ENCODE measurements at places on chromosomes 16 and 17.

GRCh38 chr16:86566601-86566965 is at the start of gene FOXC2:
FOXC2 (plus strand) TSS chr16:86566829; CDS start chr16:86567336, 507 bp downstream.
- no peak for DNase-seq

DNA sequence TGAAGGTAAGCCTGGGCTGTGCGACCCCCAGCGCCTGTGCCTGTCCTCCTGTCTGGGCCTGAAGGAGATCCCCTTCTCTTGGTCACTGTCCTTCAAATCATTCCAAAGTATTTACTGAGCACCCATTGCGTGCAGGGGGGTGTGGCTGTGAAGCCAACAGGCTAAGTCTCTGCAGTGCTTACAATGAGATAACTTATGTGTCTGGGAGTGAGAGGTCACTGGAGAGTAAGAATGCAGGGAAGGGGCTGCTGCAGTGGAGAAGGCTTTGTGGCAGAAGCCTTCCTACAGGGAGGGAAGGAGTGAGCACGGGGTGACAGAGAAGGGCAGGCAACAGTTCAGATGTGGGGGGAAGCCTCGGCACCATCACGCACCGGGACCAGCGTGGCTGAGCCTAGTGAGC is 11.2 kb upstream of the SMIM5 start:
- no peak for DNase-seq

DNA sequence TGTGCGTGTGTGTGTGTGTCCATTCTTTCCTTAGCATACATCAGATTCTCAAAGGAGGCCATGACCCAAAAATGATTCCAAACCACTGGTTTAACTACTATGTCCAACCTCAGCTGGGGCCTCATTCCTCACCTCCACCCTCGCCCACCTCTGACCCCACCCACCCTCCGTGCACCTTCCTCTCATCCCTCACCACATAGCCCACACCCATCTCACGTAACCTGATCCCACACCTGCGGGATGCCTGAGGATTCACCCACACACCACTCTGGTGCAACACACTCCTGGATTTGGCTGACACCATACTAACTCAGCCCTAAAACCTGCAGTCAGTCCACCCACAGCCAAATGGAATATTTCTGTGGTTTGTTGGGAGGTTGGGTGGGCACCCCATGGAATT is 3.3 kb upstream of the CSNK2A2 start:
- no peak for DNase-seq

DNA sequence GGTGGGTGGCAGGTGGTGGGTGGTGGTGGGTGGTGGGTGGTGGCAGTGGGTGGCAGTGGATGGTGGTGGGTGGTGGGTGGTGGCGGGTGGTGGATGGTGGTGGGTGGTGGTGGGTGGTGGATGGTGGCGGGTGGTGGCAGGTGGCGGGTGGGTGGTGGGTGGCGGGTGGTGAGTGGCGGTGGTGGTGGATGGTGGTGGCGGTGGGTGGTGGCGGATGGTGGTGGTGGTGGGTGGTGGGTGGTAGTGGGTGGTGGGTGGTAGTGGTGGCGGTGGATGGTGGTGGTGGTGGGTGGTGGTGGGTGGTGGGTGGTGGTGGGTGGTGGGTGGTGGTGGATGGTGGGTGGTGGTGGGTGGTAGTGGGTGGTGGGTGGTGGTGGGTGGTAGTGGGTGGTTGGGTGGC is 423.8 kb upstream of the PSMD7 start:
- DNase-seq: no peak

GRCh38 chr16:85417156-85417860 is 195.8 kb upstream of the GSE1 start:
- DNase-seq: no peak

GRCh38 chr16:58475091-58475619 is 24.8 kb upstream of the NDRG4 start:
- no peak for DNase-seq

DNA sequence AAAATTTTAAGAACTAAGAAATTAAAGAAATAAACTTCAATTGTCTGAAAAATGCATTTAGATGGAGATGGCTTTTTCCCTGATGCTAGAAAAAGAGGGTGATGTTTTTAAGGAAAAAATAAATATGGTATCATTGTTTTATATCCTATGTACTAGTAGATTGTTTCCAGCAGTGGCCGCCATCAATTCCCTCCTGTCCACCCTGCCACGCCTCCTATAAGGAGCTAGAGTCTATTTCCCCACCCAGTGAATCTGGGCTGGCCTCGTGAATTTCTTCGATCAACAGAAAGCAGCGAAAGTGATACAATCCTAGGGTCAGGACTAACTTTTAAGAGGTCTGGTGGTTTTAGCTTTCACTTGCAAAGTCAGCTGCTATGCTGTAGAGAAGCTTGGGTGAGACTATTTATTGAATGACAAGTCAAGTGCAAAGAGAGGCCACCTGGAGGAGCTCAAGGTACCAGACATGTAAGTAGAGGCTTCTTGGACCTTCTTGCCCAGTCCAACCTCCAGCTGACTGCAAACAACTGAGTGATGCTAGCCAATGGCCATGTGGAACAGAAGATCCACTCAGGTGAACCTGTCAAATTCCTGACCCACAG is 80.9 kb upstream of the MTMR4 start:
- no peak for DNase-seq

DNA sequence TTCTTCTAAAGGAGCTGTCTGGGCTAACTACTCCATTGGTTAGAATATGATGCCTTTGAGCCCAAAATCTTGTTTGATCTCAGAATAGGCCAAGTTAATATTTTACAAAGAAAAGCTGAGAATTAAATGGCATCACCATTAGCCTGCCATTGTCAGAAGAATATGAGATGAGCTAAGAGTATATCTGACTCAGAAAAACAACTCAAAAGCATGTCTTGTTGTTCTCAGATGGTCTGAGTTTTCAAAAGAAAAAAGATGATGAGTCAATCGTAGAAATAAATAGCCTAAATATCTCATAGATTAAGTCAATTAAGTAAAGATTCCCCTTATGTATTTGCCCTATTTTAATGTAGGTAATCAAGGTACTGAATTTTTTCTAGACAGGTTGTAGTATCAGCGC is 197.1 kb upstream of the TBX2 start:
- DNase-seq: no peak

- DNase-seq: no peak
Observed at GRCh38 chr17:58289869-58290268, 9.1 kb upstream of the MPO start.

DNA sequence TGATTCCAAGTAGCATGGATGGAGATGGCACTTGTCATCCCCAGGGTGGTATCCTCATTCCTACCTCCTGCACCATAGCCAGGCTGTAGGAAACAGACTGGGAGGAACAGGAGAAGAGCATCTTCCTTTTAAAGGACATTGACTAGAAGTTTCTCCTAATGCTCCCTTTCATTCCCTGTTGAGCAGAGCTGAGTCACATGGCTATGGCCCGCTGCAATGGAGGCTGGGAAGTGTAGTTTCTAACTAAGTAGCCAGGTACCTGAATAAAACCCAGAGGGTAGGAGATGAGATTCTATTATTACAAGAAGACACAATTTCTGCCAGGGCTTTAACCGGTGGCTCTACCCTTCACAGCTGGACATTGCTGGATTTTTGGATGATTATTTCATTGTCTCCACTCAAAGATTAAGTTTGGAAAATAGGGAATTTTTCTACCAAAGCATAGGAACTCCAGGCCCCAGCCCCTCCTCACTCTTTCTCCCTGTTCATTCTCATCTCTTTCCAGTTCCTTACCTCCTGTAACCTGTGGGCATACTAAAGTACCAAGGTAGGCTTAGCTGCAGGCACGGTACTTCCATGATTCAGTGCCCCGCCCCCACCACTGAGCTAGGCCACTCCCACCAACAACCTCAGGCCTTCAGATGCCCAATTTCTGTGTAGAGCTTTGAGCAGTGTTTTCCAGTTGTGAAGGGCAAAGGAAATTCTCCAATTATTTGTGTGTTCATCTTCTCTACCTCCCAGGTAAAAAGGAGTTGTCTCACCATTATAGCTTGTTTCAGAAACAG is 378.3 kb downstream of the CDH13 start:
- no peak for DNase-seq

- no peak for DNase-seq
Observed at GRCh38 chr16:71520550-71520949, 5.7 kb upstream of the CHST4 start.

- no peak for DNase-seq
Observed at GRCh38 chr17:56976941-56977608, 856 bp upstream of the SCPEP1 start.

DNA sequence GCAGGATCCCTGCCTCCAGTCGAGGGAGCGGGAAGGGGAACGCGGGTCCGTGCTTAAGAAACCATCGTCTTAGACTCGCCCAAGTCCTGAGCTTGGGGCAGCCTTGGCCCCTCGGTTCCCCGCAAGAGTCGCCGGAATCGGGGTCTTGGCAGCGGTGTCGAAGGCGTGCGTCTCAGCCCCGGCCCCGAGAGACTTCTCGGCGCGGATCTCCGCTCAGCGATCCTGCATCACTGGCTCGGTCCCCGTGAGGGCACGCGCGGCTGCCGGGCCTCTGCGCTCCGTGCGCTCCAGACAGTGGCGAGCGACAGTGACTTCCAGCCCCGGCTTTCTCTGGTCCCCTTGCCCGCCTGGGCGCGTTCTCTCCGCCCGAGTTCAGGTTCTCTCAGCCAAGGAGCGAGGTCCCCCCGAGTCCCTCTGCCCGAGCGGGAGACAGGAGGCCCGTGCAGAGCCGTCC is 380 bp downstream of the HS3ST3A1 start:
- no peak for DNase-seq

DNA sequence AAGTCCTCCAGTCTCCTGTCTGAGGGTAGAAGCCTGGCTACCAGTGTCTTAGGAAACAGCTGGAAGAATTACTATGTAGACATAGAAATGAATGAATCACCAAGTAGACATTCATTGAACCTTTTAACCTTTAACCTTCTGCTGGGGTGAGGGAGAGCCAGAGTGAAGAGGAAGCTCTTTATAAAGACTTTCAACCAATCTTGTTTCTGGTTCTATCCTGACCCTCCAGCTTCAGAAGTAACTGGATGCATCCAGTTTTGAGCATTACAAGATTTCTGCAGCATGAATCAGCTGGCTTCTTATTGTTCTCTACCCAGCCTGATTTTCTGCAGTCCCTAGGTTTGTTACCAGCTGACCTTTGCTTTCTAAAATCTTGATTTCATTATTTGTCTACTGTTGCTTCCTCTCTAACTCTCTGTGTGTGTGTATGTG is 8.5 kb downstream of the TEKT1 start:
- DNase-seq: no peak

GRCh38 chr17:2904135-2904534 is 107.9 kb downstream of the RAP1GAP2 start:
- DNase-seq: no peak

GRCh38 chr16:75555213-75555706 is 792 bp downstream of the TMEM231 start:
- no peak for DNase-seq

- no peak for DNase-seq
Observed at GRCh38 chr17:32174889-32175288, 32.6 kb downstream of the RHOT1 start.

GRCh38 chr17:17279316-17279715 is 1.7 kb downstream of the COPS3 start:
- no peak for DNase-seq

- no peak for DNase-seq
Observed at GRCh38 chr17:56785997-56786680, 47.6 kb downstream of the C17orf67 start.

DNA sequence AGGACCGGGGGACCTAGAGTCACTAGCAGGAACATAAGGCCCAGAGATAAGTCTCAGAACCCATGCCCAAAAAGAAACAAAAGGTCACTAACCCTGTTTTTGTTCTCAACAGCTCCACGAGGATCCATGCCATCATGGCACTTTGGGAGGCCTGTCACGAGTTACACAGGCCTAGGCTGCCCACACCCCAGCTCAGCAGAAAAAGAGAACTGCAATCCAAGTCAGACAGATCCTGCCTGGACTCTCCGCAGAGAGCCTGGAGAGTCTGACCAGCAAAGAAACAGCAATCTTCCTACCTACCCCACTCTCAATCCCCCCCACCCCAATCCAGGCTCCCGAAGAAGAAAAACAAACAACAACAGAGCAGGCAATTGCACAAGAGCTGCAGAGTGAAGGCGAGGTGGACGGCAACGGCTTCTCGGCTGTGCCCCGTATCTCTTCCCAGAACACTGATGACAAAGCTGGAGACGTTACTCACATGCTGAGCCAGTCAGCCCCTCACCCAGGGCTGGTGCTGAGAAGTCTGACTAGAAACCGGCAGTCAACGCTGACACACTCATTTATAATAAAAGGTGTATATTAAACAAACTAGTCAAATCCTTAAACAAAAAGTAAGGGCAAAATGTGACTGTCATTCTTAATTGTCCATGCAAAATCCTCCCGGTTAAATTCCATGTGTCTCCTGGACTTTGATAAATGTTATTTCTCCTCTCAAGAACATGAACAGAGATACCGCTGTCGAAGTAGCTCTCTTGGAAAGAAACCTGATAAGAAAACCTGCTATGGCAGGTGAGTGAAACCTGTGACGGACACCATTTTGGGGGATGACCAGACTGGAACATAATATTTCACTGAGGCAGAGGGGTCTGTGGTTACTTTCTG is 89.3 kb downstream of the SMG6 start:
- no peak for DNase-seq

DNA sequence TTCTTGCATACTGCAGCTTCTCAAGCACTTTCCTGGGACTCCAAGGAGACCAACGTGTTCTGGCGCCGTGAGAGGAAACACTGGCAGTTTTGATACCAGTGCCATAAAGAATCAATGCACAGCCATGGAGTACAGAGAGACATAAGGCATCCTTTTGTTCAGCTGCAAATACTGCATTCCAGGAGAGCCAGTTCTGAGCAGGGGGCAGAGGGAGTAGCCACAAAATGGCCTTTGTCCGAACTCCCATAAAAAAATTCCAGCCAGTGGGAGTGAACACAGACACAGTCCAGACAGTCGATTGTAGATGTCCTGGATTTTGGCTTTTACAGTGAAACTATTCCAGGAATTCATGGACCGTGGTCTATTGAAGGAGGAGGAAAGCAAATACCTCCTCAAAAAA is 36.2 kb upstream of the TEKT3 start:
- DNase-seq: no peak

GRCh38 chr17:58184308-58184985 is 8.1 kb upstream of the EPX start:
- DNase-seq: no peak

- no peak for DNase-seq
Observed at GRCh38 chr16:77686385-77686784, 35.9 kb upstream of the NUDT7 start.
